ENCODE measurements at places on chromosomes 7 and 10. TPM values are rescaled to one million over a fixed set of nuclear protein-coding genes. Genes with fewer than 3 reads are reported as not detected.

The LIPJ gene
- total RNA-seq = 0.47 TPM

The ZNF503 gene
- 23.9 TPM for total RNA-seq

The PTPRE gene
- total RNA-seq = 5.0 TPM

The IFIT1B gene
- total RNA-seq = not detected

The UPK3BL2 gene
- total RNA-seq = 6.2 TPM

The USP6NL gene
- total RNA-seq = 8.2 TPM

The EVX1 gene
- not detected for total RNA-seq
